Stimulated activated naive B cell treated with anti-CD40 and anti-IgM and Interleukin-4, amounts not matched to agents 10 μg/mL and 1 μg/mL and 100 μg/mL, for 72 hours (primary cell): ENCODE measurements at places on chromosomes 13 and 19.

DNA sequence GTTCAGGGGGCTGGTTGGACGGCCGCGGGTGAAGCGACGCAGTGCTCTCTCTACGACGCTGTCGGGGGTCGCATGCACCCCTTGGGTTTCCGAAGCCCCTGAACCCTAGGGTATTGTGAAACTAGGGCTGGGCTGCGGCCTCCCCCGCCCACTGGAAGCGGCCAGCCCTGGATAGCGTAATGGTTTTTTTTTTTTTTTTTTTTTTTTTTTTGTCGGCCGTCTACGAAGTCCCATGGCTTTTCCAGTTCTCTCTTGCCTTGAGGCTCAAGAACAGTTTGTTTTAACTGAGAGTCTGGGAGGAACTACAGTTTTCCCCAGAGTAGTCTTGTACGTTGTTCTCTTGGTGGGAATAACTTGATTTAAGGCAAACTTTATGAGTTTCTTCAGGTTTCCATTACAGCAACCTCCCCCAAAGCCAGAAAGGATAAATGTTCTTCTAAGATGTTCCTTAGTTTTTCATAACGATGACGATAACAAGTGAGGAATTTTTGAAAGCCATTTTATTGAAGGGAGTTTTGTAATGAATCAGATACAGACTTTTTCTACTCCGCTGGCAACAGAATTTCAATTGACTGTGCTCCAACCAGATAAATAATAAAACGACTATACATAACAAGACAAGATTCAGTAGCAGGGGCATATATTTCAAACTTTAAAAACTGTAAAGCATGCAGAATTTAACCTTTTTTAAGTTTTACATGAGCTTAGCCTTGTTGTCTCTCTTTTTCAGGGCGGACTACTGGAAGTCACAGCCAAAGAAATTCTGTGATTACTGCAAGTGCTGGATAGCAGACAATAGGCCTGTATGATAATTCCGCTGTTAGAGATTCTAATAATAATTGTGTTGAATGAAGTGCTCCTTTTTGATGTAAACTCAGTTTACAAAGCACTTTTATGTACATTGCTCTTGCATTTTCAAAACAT lies 867 bp downstream of the WBP4 start:
- no peak for DNase-seq

DNA sequence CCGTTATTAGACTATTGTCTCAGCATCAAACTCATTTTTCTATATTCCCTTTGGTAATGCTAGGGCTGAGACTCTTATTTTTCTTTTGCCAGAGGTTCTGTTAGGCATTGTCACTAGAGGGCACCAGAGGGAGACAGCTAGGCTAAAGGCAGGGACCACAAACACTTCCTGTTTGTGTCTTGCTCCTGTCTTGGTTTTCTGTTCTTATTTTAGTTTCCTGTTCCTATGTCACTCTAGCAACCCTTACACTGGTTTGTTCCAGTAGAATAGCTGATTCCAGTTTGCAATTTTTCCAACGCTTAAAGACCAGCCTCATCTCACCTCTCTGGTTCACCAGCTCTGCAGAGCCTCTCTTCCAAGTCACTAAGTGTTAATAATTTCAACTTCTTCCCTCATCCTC lies 772.0 kb downstream of the DIAPH3 start:
- peak; percentile 42 for DNase-seq

DNA sequence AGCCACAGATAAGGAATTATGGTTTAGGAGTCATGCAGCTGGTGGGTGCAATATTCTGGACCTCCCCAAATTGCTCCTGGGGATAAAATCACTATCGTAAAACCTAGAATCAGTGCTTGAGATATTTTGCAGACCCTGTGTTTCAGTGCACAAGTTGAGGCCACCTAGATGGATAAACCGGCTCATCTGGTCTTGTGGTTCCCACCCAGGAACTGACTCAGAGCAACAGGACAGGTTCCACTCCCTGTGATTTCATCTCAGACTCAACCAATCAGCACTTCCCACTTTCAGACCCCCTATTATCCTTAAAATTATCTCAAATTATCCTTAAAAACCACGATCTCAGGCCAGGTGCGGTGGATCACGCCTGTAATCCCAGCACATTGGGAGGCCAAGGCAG lies 21.0 kb downstream of the FBXL12 start:
- DNase-seq = no peak

DNA sequence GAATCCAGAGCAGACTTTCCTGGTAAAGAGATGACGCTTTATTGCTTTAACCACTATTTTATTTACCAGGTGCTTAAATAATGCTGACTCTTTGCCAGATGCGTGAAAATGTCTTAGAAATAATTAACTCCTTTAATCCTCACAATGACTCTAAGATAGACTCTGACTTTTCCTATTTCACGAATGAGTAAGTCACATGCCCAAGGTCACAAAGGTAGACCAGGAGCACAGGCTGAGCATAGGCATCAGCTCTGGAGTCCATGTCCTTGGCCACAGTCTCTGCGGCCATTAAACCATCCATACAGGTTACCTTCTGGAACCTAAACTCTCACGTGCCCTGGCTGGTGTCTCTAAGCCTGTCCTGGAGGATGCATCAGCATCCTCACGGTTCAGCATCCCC lies 87.3 kb downstream of the ERCC5 start:
- DNase-seq = no peak

DNA sequence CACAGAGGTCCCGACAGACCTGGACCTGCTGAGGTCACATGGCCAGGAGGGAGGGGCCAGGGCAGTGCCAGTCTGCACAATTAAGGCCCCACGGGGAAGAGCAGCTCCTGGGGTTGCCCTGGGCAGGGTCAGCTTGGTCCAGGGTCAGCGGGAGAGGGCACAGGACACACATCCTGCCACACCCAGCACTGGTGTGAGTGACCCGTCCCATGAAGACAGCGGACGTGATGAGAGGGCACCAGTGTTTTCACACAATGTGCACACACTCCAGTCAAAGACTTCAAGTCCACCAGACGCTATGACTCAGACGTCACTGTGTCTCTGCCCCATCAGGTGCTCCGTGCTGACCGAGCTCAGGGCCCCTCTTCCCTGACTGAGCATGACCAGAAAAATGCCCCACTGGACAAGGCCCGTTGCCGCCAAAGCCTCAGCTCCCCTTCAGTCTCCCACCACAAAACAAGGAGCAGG lies 4.2 kb downstream of the TMEM259 start:
- DNase-seq = no peak

GRCh38 chr19:15488489-15489226 lies 9.4 kb upstream of the PGLYRP2 start:
- DNase-seq = no peak

- DNase-seq = no peak
These were observed 1.0 kb upstream of the OR7C2 start for GRCh38 chr19:14940266-14940665.

DNA sequence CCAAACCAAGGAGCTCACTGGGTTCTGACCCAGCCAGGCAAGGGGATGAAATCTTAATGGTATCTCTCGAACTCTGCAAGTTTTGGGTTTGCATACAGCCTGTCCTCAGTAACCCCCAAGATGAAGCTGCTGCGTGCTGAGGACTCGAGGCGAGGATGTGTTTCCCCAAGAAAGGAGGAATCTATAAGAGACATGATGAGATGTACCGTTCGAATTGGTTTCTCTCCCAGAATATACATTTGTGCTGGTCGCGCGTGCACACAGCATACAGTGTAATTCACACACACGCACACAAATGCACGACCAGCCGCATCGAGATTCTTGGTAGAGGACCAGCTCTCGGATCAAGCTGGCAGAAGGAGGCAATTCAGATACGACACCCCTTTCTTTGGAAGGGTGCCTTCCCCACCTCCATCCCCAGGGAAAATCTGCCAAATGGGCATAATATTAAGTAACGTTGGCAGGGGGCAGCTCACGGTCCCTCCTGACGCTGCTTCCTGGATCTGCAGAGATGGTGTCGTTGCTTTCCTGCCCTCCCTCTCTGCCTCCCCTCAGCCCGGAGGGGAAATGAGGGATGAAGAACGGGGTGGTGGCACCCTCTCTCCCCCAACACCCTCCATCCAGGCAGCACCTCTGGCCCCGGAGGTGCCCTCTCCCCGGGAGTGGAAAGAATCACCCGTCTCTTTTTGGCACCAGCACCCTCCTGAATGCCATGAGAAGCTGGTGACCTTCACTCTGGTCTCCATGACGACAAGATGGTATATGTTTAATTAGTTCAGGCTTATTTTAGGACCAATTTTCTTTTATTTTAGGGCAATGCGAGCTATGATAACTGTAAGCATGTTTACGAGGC lies 310.2 kb downstream of the ZNF536 start:
- no peak for DNase-seq

DNA sequence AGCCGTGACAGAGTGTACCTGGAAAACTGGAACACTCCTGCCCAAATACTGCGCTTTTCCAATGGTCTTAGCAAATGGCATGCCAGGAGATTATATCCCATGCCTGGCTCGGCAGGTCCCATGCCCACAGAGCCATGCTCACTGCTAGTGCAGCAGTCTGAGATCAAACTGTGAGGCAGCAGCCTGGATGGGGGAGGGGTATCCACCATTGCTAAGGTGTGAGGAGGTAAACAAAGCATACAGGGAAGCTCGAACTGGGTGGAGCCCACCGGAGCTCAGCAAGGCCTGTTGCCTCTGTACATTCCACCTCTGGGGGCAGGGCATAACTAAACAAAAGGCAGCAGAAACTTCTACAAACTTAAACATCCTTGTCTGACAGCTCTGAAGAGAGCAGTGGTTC lies 10.5 kb downstream of the CYP2A13 start:
- DNase-seq = no peak

DNA sequence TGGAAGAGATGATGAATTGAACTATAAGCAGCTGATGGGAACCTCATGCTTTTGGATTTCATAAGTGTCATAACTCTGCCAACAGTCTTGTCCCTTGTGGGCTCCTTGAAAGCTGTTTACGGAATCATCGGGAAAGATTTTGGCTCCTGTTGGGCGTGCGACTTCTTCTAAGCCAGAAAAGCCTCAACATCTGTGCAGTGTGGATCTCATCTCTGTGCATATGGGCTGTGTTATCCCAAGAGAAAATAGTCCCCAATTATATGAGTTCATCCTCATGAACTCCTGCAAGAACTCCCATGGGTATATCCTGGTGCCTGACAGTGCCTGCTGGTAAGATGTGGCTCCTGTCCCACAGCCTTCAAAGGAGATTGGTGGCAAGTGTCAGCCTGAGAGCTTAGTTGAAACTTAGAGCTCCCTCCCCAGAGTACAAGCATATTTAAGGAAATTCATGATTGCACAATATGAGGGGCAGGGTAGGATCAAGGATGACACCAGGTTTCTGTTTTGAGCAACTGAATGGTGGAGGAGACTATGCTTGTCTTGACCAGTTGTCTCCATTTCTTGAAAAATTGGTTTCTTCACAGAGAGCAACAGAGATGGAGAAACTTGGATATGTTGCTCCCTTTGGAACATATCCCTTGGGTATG lies 243.5 kb downstream of the ITGBL1 start:
- no peak for DNase-seq

DNA sequence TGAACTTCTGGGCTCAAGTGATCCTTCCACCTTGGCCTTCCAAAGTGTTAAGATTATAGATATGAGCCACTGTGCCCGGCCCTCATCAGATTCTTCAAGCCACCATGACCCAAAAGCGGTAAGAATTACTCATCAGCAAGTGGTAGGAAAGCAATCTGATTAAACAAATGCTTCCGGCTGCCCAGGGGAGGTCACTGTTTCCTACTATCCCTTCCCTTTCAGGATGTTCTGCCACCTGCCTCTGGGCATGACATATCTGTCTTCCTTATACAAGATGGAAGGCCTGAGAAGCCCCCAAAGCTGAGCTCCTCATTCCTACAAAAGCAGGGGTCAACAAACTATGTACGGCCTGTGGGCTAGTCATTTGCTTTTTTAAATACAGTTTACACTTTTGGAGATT lies 7.0 kb downstream of the ABHD8 start:
- DNase-seq = no peak

DNA sequence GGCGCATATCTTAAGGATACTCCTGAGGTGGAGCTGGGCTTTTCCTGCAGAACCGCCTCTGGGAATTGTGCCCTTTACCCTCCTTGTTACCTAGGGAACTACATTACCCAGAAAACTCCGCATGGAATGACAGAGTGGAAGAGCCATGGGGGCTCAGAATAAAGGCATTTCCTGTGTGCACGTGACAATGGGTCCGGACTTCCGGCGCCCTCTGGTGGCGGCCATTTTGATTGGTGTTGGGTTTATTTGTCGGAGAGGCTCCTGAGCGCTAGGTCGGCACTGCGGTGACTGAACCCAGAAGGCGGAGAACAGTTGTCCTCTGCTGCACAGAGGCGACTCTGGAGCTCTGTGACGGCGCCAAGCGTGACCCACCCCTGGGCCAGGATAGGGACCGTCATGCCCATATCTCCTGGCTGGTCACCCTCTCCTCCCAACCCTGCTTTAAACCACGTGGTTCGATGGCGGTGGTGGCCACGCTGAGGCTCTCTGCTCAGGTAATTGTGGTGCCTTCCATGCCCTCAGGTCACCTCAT lies at the start of gene ZNF587B:
Gene ZNF587B (plus strand): TSS at position 229 of the 532 bp plus-strand sequence. CDS start 230 bp downstream, at position 459.
- DNase-seq = no peak

GRCh38 chr13:35470671-35471661 lies 5.5 kb downstream of the MAB21L1 start:
- no peak for DNase-seq

GRCh38 chr13:109345433-109345941 lies 440.9 kb downstream of the IRS2 start:
- DNase-seq = no peak

DNA sequence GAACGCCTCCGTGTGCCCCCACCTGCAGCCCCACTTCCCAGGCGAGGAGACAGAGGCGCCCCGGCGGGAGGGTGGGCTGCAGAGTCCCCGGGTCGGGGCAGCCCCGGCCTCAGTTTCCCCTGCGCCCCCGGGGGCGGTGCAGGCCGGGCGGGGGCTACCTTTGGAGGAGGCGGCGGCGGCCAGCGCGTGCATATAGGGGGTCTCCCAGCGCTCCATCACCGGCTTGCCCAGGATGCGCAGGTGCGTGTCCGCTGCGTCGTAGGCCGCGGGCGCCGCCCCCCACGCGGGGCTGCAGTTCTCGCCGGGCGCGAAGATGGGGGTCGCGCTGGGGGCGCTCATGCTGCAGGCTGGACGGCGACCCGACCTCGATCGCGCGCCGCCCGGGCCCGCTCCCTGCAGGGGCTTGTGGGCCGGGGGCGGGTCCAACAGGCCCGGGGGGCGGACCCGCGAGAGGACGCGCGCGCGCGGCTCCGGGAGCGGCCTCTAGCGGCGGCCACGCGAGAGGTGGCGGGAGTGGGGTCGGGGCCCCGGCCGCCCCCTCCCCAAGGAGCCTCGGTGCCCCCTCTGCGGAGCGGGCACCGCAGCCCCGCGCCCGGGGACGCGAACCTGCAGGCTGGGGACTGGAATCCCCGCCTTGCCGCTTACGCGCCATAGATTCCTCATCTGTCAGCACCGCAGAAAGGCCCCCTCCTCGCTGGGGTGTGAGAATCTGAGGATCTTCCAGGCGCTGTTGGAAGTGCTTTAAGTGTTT lies at the start of gene GAMT:
Gene GAMT (minus strand): TSS at position 405 of the 751 bp plus-strand sequence. CDS start 66 bp downstream, at position 339.
- DNase-seq = no peak

DNA sequence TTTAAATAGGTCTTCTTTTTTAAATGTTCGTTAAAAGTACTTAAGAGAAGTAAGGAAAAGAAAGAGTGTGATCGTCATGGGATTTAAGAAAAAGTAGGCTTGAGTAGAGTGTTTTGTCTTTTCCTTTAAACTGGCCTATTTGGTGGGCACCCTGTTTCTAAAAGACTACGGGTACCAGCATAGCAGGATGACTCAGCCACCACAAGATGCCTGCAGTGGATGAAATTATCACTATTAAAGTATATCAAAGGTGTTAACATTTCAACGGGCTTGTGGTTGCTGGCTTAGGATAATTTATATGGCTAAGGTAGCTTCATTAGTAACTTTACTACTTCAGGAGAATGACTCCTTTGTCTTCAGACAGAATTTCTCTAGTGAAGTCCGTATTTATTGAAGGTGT lies 112.6 kb downstream of the STARD13 start:
- no peak for DNase-seq
